ENCODE measurements at places on chromosomes 12 and 14. TPM values are rescaled to one million over a fixed set of nuclear protein-coding genes. Genes with fewer than 3 reads are reported as not detected.

Gene AP1G2
- total RNA-seq = 55.4 TPM

Gene AHNAK2
- 16.6 TPM for total RNA-seq

- DNase-seq = no peak
Measured at GRCh38 chr12:116670859-116671258, 67.0 kb downstream of the SPRING1 start.

GRCh38 chr14:69536971-69537370, 37.7 kb downstream of the CCDC177 start:
- no peak for DNase-seq

Gene ANO2
- total RNA-seq = 1.7 TPM

DNA sequence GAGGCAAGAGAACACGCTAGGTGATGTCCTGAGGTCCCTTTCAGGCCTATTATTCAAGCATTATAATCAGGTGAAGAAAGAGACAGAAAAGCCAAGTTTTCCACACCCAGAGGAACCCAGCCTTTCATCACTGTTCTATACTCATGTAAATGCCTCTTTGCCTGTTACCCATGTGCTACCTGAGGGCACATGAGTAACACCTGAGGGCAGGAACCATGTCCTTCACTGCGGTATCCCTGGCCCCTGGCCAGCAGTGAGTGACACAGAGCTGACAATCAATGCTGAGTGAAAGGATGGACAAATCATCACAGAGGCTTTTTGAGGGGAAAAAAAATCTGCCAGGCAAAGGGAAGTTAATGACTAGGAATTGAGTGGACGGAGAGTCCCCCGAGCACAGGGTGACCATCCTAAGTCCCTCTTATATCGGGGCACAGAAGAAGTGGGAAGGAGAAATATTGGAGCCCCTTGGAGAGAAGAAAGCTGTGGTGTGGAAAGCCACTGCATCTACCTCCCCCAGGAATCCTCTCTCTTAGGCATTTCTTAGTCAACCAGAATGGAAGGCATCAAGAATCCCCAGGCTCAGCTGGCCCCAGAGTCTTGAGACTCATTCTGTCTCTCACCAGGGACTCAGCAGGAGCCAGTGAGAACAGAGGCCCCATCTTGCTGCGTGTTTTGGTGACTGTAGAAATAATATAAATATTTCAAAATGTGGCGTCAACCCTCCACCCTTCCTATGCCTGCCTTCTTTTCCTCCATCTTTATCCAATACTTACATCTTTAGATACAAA, 212.9 kb downstream of the DPF3 start:
- no peak for DNase-seq

DNA sequence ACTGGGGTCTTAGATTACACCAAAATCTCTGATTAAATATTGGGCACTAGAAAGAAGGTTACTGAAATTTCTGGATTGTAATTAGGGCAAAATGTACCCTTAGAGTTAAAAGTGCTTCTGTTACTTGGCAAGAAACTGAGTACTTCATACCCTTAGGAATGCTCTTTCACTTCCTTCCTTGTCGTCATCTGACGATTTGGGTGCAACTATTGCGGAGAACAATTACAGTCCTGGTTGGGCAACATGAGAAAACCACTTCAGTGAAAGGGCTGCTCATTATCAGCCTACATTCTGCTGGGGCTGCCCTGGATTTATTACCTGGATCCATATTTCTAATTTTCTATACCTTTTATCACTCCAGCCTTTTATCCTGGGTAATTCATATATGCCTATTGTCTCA, 348.5 kb upstream of the MDGA2 start:
- DNase-seq = no peak

- DNase-seq = no peak
Measured at GRCh38 chr12:3727877-3728632, 24.9 kb downstream of the CRACR2A start.

DNA sequence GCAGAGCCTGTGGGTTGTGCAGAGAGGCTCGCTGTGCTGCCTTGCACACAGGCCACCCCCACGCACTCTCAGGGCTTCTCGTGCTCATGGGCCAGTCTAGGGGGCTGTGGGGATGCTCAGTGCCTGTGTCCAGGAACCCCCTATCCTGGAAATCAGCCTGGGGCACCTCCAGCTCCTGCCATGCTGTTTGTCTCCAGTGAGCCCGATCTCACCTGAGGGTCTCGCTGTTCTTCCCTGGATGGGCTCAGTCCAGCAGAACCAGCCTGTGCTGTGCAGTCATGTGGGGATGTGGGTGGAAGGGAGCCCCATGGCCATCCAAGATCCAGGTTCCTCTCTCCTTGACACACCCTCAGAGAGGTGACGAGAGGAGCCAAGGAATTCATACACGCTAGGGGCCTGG, 26.7 kb downstream of the SERPINA1 start:
- no peak for DNase-seq

DNA sequence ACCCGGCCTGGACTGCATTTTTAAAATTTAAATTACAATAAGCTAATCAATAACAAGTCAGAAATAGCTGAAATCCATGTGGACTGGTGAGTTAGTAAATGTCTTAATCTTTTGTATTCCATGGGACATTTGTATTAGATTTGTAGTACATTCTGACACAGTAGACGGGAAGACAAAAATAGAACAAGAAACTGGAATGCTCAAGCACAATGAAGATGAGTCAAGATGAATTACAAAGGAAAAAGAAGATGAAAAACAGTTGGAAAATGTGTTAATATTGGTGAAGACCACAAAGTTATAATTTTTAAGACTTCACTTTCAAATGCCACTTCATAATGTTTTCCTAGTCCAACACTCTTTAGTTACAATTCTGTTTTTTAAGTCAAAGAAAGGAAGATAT, 97.8 kb upstream of the FERMT2 start:
- no peak for DNase-seq

GRCh38 chr12:70828351-70828750, 92.2 kb downstream of the PTPRR start:
- DNase-seq = no peak

DNA sequence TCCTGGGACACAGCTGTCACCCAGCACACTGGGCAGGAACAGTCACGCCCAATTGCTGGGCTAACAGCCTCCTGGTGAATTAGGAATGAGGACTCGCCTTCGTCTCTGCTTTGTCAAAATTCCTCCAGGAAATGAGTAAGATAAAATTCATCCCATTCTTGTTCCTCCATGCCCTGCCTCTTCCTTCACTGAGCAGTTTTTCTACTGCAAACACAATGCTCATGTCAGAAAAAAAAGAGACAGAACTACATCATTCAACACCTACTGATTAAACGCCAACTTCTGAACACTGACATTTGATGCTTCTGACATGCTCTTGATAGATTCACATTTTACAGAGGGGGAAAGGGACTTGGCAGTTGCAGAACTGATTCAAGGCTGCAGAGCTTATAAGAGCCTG, 37.5 kb upstream of the DTX1 start:
- DNase-seq = no peak

DNA sequence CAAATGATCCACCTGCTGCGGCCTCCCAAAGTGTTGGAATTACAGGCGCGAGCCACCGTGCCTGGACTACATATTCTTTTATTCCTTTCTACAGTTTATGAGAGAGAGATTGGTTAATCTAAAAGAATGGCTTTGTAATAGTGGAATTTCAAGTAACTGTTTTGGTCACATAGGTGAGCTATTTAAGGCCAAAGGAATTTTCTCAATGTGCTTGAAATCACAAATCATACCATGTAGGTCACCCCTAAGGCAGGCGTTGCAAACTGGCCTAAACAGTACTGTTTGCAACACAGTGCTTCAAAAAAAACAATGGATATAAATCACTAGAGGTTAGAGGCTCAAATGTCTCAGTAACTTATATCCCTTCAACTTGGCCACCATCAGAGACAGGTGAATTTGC, 103.7 kb upstream of the PTPRR start:
- DNase-seq = peak; percentile 16

- DNase-seq = no peak
Measured at GRCh38 chr12:80581783-80582182, 125.7 kb upstream of the MYF6 start.

DNA sequence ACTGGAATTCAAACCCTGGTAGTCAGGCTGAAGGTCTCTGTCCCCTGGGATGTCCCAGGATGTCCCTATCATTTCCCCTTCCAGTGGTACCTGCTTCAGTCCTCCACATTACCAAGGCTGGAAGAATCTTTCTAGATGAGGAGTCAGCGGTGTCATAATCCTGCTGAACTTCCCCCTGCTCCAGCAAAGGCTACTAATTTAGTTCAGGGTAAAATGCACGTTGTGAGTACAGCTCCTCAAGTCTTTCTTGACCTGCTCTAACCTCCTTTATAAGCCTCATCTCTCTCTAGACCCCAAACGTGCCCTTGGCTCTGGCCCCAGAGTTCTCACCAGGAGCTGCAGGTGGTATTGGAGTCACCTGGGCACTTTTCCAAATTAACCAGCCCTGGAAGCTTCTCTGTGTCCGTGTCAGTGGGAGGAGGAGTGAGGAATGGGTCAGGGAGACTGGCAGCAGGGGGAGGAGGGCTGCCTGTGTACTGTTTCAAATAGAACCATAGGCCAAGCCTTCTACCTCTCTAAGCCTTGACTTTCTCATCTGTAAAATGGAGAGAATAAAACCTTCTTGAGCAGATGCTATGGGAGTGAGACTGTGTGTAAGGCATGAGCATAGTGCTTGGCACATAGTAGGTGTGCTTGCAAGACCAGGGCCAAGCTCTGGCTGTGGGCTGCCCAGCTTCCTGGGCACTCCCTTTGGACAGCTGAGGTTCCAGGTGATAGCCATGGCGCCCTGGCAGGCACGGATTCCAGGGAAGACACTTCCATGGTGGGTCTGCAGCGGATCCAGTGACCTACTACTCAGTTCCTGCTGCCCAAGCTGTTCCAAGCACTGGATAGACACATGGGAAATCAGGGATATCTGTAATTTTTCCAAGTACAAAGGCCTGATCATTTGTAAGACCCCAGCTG, 24.5 kb downstream of the ASB2 start:
- DNase-seq = no peak
